ENCODE measurements at places on chromosomes 7 and 10. TPM values are rescaled to one million over a fixed set of nuclear protein-coding genes. Genes with fewer than 3 reads are reported as not detected.

DNA sequence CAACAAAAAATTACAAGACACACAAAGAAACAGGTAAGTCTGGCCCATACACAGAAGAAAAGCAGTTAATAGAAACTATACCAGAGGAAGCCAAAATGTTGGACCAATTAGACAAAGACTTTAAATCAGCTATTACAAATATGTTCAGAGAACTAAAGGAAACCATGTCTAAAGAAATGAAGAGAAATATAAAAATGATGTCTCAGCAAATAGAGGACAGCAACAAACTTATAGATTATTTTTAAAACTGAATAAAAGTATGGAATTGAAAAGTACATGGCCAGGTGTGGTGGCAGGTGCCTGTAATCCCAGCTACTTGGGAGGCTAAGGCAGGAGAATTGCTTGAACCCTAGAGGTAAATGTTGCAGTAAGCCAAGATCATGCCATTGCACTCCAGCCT is 58.5 kb downstream of the LHFPL3 start:
- no peak for DNase-seq

DPP6 gene
- 5.1 TPM for total RNA-seq

DNA sequence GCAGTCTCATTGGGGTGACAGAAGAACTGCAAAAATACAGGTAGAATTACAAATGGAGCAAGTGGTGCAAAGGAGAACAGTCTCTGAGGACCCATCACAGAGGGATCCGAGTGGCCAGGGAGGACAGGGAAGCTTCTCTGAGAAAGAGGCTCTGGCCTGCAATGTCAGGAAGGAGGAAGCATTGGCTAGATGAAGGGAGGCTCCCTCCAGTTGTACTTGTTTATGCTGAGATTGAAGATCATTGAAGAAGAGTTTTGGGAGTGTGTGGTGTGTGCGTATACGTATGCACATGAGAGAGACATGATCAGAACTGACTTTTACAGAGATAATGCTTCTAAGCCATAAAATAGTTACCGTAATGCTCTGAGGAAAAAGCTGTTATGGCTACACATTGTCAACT is 274.7 kb upstream of the FZD8 start:
- DNase-seq, result peak; percentile 44

DNA sequence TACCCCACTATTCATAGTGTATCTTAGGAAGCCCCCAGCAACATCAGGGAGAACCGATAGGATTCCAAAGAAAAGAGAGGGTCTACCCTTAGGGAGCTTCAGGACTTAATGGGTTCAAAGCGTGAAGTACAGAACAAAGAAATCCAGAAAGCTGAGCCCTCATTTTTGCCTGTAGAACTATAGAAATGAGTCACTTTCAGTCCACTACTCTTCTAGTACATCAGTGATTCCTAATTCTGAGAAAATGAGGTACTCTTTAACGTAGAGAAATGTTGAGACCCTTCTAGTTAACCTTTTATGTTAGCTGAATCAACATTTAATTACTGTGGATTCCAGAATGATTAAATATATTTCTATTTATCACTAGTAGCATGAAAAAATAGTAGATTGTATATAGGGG is 1.8 kb downstream of the TDRD1 start:
- DNase-seq, result no peak

CPEB3 gene
- total RNA-seq, result 7.2 TPM

DNA sequence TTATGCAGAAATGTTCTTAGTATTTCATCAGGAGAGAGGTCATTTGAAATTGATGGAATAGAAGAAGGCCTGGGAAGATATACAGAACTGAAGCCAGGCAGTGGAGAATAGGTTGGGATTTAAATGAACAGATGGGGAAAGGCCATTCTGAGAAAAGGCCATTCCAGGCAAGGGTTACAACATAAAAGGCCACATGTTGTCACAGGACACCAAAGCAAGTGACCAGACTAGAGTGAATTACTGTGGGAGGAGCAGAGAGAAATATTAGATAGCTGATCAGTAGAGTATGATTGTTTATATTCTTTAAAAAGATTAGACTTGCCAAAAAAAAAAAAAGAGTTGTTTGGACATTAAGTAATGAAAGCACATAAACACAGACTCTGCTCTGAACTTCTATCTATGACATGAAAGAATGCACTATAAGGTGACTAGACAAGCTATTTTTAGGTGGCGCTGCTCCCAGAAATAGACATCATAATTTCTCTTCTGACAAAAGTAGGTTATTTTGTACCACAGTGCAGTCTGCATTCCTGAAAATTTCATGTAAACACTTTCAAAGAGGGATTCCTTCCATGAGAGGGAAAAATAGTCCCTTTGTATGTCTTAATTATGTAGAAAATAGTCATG is 55.2 kb upstream of the DKK1 start:
- DNase-seq, result no peak

GRM8 gene
- total RNA-seq, result 0.41 TPM

GRCh38 chr7:157585113-157585861 is 248.5 kb downstream of the DNAJB6 start:
- DNase-seq, result no peak

GRCh38 chr10:97708976-97709946 is 4.3 kb upstream of the MARVELD1 start:
- DNase-seq, result peak; percentile 91

DNA sequence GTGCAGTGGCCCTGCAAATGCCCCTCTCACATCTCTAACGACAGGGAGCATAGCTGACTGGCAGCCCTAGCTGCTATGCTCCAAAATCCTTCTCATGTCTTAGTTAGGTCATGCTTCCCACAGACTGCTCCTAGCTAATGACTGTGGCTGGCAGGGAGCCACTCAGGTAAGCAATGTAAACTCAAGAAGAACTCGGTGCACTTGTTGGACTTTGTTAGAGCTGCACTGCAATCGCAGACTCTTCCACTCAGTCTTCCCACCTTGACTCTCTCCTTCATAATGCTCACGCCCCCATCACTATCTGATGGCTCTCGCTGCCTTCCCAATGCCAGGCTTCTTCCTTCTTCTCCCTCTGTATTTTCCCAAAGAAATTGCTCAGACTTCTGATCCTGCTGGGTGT is 24.0 kb downstream of the OR9A2 start:
- DNase-seq, result no peak

NRAP gene
- 304 TPM for total RNA-seq

DNA sequence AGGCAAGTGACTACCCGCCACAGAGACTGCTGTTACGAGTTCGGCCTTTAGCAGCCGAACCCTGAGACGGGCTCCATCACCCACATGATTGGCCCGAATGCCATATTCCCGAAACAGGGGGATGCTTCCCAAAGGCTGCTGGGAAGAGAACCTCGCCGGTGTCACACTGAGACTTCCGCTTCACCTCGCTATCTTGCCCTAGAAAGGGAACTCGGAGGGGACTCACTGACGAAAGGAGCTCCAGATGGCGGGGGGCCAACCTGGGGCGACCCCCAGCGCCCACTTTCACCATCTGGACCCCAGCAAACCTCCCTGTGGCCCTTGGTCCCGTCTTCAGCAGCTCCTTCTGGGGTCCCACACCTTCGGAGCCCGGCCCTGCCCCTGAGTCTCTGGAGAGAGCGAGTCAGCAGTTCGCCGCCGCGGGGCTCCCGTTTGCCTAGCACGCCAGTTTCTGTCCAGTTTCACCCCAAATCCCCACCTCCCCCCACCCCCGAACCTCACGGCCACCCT is 529 bp downstream of the HPS1 start:
- peak; percentile 36 for DNase-seq

- no peak for DNase-seq
Measured at GRCh38 chr10:26445411-26446031, 7.4 kb downstream of the APBB1IP start.

DNA sequence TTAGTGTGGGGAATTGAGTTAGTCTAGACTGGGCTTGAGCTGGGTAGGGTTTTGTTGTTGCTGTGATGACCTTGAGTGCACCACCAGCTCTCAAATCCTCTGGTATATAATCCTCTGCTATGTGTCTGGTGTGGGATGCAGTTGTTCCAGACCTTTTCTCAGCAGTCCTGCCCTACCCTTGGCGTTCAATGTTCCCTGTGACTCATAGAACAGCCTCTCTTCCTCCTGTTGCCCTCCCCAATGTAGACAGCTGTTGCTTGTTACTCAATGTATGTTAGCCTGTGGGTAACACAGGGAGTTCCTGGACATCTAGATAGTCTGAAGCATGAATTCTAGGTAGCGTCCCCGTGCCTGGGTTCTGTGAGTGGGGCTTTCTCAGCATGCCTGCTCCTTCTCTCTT is 19.8 kb downstream of the ACBD7 start:
- peak; percentile 61 for DNase-seq

- no peak for DNase-seq
Measured at GRCh38 chr10:89556600-89556999, 21.2 kb upstream of the SLC16A12 start.

- DNase-seq, result no peak
Measured at GRCh38 chr10:70500812-70501301, 22.3 kb downstream of the PALD1 start.

DNA sequence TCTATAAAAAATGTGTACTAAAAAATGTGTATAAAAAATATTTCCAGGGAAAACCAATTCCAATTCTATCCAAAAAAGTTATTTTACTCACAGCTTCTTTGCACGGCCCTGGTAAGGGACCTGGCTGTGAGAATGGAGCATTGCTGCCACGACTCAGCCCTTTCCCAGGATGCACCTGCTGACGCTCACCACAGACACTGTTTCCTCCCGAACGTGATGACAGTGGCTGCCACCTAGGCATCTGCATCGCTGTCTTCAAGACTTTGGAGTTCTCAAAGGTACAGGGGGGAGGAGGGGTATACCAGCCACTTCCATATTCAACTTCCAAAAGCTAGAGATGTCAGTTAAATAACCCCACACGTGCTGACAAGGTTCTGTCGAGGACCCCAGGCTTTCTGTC is 23.9 kb upstream of the PTPRN2 start:
- DNase-seq, result no peak

GRCh38 chr10:32795598-32796183 is 162.3 kb downstream of the ITGB1 start:
- DNase-seq, result peak; percentile 42

DNA sequence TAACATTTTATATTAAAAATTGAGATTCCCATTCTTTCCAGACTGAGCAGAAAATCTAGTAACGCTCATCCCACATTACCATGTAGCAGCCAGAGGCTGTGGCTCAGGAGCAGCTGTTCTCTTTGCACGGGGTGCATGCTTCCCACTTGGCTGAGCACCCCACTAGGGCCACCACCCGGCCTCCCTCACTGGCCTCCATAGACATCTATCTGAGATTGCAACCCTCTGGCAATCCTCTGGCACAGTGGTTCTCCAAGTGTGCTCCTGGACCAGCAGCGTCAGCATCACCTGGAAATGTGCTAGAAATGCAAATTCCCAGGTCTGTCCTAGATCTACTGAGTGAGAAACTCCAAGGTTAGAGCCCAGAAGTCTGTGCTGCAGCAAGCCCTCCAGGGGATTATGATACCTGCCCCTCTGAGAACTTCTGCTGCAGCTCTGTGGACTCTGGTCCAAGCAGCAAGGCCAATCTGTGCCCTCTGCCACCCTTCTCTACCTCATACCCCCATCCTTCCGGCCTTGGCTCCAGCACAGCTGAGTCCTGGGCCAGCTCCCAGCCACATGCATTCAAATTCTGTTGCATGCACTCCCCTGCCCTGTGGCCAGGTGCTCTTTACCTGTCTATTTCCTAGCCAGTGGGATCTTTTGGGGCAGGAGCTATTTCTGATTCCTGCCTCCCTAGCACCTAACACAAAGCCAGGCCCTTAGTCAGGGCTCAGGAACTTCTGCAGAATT is 301.5 kb downstream of the GRID1 start:
- DNase-seq, result no peak

- DNase-seq, result no peak
Measured at GRCh38 chr7:1692515-1693418, 22.7 kb downstream of the ELFN1 start.

CRTAC1 gene
- total RNA-seq, result 2.6 TPM

RRP12 gene
- 18.6 TPM for total RNA-seq

VIPR2 gene
- total RNA-seq, result 9.6 TPM

DNA sequence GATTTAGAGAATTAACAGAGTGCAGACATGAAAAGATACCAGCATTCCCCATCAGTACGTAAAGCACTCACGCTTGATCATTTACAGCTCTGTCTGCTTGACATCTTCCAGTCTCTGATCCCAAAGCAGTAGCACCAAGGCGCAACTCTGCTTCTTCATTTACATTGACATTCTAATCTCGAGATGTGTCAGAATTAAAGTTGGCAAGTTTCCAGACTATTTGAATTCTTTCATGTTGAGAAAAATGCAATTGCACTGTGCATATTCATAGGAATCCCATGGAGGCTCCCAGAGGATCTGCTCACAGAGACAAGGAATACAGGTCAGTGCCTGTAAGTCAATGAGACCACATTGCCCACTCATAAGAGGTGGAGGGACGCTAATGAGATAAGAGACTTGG is 183.9 kb downstream of the LRRN3 start:
- no peak for DNase-seq

CYP3A7 gene
- 0.21 TPM for total RNA-seq

GRCh38 chr7:42877862-42878261 is 34.0 kb downstream of the C7orf25 start:
- DNase-seq, result no peak

DNA sequence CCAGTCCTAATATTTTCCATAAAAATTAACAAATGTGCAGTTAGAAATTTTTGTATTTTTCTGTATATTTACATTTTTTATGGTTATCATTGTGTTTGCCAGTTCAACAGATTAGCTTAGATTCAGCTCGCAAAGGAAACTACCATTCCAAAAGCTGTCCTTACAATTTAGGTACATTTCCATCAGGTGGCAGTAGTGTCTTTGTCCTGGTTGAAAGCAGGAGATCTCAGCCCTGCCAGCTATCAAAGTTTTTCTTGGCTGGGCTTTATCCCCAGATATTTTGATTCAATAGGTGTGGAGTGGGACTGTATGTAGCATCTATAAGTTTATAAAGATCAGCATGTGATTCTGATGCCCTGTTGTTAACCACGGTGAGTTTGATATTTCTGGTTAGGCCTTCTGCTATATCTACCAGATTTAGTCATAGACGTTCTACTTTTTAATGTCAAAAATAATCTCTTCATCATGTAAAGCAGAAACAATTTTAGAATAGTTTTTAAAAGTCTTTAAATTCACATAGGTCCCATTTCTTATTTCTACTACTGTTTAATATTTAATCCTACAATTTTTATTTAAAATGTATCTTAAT is 15.5 kb upstream of the ICA1 start:
- DNase-seq, result no peak

DNA sequence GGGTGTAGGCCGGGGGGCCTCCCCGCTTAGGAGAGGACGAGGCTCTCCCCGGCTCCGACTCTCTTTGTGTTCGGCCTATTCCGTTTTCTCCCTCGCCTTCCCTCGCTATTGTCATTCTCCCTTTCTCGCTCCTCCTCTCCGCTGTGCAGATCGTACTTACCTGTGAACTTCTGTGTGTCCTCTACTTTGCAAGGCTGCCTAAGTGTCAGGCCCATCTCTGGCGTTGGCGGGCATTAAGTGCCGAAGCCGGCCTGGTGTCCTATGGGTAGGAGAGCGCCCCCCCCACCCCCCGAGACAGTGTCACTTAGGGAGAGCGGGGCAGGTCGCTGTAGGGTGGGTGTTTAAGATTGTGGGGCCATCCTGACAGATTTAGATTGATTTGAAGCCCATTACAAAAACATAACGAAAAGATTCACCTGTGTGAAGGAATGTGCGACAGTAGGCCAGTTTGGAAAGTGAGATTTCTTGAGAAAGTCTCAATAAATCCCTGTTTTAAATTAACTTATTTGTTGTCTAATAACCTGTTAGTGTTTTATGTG is 579 bp downstream of the RBM33 start:
- peak; percentile 60 for DNase-seq

EIF5AL1 gene
- 0.10 TPM for total RNA-seq
